ENCODE measurements at places on chromosomes 11 and 22.

- DNase-seq = peak; percentile 54
Observed at GRCh38 chr11:17273668-17274282, 2.8 kb upstream of the NUCB2 start.

DNA sequence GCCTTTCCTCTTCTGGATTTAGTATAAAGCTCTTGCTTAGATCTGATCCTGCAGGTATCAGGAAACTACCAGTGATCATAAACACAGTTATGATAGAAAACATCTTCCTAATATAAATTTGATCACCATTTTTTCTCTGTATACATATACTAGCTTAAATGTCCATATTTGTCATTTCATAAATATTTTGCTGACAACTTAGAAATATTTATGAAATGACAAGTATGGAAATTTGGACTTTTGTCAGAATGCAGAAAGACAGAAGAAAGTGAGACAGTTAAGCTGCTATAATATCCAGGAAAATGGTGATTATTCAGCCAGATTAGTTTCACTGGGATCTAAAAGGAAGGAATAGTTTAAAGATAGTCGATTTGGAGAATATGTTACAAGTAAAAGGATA lies 22.8 kb upstream of the TRIM21 start:
- DNase-seq = no peak

- DNase-seq = no peak
Observed at GRCh38 chr11:26704249-26704648, 17.6 kb downstream of the SLC5A12 start.

GRCh38 chr11:26578998-26579661 lies 7.1 kb upstream of the MUC15 start:
- DNase-seq = no peak

DNA sequence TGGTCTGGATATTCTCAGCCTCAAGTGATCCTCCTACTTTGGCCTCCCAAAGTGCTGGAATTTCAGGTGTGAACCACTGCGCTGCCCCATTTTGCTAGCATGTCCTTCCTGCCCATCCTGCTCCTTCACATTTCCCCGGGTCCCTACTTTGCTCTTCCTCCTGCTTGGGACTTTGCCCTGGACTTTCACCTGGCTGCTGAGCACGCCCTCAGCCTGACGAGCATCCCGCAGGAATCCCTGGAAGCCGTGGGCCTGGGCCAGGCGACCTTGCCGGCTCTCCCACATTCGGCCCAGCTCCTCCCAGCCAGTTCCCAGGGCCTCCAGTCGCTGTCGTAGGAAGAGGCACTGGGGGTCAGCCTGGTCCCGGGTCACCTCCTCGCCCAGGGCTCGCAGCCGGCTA lies 22.6 kb upstream of the RBM4B start:
- no peak for DNase-seq

DNA sequence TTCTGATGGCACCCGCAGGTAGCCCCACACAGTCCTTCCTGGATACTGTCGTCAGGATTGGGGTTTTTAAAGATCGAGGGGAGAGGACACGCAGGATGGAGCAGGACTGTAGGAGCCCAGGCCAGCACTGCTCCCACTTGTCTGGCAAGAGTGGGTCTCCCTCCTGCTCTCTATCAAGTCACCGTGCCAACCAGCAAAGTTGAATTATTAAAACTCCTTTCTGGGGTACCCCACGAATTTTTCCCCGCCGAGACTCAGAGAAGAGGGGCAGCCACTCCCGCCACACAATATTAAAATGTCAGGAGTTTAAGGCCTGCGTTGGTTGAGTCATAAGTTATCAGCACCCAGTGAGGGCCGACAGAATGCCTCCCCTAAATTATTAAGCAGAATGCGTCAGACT lies 10.1 kb downstream of the LMO1 start:
- DNase-seq = no peak

DNA sequence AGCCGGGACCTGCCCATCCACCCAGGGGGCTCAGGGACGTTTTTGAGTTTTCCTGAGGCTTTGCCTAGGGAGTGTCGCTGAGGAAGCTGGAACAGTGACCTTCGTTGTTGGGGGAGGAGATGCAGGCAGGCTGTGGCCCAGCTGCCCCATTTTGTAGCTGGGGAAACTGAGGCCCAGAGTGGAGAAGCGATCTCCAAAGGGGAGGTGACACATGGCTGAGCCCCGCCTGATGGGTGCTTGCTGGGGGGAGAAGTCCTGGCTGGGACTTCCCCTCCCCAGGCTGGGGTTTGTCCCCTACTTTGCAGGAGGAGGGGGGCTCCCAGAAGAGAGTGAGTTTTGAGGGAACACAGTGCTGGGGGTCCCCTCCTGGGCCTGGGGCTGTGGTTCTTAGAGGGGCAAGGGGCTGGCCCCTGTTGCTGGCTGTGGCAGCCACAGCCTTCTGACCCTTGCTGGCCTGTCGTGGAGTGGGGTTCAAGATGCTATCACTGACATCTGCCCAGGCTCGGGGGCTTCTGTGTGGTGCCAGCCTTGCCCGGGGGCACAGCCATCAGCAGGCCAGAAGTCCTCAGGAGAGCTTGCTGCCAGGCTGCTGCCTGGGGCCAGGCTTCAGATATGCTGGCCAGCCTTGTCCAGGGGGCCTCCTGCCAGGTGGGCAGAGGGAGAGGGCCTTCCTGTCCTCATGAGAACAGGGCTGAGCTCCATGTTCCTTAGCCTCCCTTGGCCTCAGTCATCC lies 21.4 kb downstream of the KCNQ1 start:
- DNase-seq = no peak

GRCh38 chr11:102577182-102577581 lies 46.6 kb upstream of the MMP7 start:
- no peak for DNase-seq

GRCh38 chr22:27804470-27805297 lies 3.1 kb upstream of the MN1 start:
- peak; percentile 54 for DNase-seq

DNA sequence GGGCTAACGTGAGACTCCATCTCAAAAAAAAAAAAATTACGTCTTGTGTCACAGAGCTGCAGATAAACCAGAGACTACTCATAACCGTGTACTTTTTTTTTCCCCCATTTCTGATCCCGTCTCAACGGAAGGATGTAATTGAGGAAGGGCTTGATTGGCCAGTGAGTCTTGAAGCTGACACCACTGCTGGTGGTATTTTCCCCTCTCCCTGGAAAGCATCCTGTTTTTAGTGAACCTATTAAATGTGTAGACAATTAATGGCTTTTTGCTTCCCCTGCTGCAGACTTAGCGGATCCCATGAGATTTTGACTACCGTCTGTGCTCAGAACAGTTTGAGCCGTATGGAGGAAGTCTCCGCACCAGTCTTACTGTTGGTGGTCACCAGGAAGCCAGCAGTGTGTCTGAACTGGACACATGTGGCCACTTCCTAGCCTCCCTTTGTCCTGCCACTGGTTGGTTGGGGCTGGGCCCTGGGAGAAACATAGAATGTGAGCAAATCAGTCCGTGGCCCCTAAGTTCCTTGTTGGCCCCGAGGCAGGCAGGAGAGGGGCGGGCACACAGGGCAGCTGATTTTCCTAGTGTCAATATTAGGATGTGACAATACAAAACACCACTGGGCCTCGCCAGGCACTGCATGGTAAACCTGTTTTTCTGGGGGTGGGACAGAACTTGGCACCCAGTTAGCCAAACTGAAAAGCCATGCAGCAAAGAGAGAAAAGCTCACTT lies 3.1 kb downstream of the BIK start:
- DNase-seq = no peak

- no peak for DNase-seq
Observed at GRCh38 chr11:37406651-37407050, 808.6 kb upstream of the RAG2 start.

- DNase-seq = no peak
Observed at GRCh38 chr11:108703916-108704315, 39.0 kb downstream of the DDX10 start.

DNA sequence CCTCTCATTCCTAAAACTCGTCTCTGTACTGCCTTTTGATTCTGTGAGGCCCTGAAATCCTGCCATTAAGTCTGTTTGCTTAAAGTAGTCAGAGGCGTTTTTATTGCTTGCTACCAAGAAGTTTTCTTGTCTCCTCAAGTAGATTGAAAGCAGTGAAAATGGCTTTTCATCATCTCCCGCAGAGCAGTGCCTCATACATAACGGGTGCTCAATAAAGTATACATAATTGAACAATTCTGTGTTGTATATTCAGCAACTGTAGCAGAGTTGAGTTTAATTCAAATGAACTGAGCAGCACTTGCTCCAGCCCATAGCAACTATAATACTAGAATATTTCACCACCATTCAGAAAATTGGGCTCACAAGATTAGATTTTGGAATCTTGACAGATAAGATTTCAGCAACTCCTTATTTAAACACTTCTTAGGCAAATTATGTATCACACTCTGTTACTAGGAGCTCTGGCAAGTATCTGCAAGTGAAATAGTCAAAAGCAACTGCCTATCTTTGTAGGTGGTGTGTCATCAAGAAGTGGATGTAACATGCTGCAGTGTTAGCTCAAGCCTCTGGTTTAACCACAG lies 20.0 kb downstream of the FIBIN start:
- no peak for DNase-seq

GRCh38 chr11:79100093-79100910 lies 340.5 kb downstream of the TENM4 start:
- DNase-seq = no peak

- DNase-seq = no peak
Observed at GRCh38 chr11:45154276-45154675, 7.8 kb downstream of the PRDM11 start.

DNA sequence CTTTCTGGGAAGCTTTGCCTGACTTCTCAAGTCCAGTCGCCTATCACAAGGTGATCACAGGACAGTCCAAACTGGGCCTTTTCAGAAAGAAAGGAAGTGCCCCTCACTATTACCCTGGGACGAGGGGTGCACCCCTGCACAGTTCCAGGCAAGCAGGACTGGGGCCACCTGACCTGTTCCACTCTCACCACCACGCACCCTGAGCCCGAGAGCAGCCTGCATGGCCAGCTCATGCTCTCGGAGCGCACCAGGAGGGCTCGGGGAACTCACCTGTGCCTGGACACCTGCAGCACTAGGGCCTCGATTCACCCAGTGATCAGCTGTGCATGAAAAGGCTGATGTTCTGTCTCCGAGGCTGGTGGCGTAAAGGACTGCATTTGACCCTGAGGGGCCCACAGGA lies 12.8 kb upstream of the FGF4 start:
- DNase-seq = no peak

DNA sequence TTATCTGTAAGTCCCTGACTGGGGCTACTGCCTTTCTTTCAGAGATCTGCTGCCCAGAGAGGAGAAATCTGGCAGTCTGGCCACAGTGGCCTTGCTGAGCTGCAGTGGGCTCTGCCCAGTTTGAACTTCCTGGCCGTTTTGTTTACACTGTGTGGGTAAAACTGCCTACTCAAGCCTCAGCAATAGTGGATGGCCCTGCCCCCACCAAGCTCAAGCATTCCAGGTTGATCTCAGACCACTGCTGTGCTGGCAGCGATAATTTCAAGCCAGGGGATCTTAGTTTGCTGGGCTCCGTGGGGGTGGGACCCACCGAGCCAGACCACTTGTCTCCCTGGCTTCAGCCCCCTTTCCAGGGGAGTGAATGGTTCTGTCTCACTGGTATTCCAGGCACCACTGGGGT lies 117.5 kb downstream of the TRPC6 start:
- no peak for DNase-seq

- no peak for DNase-seq
Observed at GRCh38 chr22:47292546-47293320, 530.3 kb downstream of the TBC1D22A start.

DNA sequence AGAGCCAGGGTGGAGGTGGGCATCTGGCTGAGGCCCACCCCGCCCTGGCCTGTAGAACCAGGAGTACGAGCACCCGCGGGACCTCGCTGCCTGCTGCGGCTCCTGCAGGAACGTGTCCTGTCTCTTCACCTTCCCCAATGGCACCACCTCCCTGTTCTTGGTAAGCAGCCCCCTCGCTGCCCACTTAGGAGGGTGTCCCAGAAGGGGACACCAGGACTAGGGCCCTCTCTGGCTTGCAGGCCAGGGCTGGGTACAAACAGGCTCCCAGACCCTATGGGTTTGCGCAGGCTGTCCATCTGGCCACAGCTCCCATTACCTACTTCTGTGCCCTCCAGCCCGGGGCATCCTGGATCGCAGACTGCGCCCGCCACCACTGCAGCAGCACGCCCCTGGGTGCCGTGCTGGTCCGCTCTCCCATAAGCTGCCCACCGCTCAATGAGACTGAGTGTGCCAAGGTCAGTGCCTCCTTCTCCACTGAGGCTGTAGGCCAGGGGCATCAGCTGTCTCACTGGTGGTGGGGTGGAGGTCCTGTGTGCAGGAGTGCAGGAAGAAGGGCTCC lies 77.5 kb upstream of the MYOD1 start:
- DNase-seq = no peak

GRCh38 chr22:19469421-19469820 lies 9.6 kb downstream of the UFD1 start:
- no peak for DNase-seq

DNA sequence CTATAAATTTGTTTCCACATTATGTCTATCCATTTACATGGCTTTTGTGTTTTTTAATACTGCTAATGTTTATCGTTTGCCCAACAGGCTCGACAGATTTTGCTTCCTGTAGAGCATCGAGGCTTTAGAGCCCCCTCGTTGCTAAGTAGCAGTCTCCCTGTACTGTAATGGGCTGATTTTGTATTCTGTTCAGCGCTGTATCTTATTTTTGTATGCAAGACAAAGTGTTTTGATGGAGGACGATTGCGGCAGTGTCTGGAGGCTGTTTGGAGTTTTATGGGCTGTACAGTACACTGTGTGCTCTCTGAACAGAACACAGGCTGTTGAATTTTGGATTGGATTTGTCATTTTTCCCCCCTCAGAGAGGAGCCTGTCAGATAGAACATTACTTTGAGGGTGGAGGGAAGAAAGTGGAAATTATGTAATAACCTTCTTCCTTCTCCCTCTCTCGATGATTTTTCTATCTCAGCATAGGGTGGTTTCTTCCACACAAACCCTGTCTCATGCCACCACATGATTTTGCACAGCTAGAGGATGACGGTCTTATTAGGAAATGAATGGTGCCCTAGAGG lies 104.4 kb downstream of the ZBTB16 start:
- DNase-seq = no peak

- DNase-seq = no peak
Observed at GRCh38 chr11:92662601-92663360, 306.7 kb upstream of the MTNR1B start.

- DNase-seq = peak; percentile 61
Observed at GRCh38 chr11:46238078-46238966, 39.1 kb upstream of the CREB3L1 start.

DNA sequence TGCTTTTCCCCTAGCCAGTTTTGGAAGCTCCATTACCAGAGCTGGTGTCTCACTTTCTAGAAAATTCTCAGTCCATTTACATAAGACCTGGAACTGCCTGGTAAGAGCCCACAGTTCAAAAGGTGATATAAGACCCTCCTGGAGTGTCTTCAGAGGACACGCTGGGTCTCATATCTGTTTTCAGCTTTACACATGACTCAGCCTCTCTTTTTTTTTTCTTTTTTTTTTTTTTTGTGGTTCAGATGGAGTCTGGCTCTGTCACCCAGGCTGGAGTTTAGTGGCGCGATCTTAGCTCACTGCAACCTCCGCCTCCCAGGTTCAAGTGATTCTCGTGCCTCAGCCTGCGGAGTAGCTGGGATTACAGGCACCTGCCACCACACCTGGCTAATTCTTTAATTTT lies 30.7 kb downstream of the WEE1 start:
- DNase-seq = no peak

Data from CD4-positive, alpha-beta T cell treated with Interleukin-15 for 1 hour (primary cell).